ENCODE measurements at places on chromosomes 11 and 22.
A peak's percentile ranks its signal among the peaks of the same experiment; 100 is the strongest.

DNA sequence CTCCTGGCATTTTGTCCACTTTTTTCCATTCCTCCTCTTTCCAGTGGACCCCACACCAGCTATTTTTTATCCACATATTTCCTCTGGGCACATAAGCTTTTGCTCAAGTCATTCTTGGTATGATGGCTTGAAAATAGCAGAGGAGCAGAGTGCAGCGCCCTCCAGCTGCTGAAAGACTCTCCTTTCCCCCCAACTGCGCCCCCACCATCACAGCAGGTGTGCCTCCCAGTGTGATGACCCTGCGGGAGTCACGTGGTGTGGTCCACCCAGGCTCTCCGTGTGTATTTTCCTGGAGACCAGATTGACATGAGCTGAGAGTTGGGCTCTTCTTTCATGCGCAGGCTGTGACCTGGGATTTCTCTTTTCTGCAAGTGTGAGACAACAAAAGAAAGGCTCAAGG lies 1241.6 kb downstream of the TBC1D22A start:
- DNase-seq, result no peak

DNA sequence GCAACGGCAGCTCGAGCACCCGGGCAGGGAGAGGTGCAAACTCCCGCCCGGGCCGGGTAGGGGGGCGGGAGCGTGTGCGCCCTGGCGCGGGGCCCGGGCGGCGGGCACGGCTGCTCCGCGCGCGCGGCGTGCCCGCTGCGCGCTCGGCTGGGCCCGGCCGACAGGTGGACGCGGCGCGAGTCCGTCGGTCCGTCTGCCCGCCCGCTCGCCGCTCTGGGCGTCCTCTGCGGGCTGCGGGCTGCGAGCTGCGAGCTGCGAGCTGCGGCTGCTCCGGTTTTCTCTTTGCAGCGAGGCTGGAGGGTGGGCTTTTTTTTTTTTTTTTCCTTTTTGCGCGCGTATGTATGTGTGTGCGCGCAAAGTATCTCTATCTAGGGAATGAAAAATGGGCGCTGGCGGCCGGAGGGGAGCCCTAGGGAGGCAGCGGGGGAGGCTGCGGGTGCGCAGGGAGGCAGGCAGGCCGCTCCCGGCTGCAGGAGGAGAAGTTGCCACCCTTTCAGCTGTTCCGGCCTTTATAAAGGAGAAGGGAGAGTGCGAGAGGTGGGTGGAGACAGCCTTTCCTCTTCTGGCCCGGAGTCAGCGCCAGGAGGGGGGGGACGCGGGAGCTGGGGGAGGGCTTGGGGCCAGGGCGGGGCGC lies at the start of gene PDGFB:
Gene PDGFB, minus strand, starts transcription at position 487 of the 634 bp plus-strand sequence. CDS start 1,019 bp downstream, outside the sequence.
- no peak for DNase-seq

- DNase-seq, result no peak
Measured at GRCh38 chr11:128339792-128340191, 247.6 kb downstream of the ETS1 start.

- no peak for DNase-seq
Measured at GRCh38 chr22:26114826-26115225, 54.4 kb upstream of the SEZ6L start.

DNA sequence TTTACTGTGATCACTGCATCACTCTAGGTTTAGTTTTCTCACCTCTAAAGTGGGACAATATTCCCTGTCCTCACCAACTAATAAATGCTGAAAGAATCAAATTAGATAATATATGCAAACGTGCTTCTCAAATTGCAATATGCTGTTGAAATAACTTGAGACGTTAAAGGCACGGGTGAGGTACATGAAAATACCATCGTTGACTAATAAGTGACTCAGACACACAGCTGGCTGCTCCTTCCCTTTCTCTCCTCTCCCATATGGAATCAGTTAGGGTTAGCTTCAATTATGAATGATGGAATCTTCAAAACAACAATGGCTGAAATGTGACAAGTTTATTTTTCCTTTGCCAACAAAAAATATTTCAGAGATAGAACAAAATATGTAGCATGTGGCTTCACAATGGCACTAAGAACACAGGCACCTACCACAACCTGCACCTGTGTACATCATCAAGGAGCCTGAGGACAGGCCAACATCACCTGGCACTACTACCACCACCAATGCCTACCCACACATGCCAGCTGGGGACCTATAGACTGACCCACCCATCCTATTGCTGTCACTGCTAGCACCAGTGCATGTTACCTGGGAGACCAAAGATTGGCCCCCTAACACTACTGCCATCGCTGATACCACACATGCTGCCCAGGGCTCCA lies 13.7 kb downstream of the GDPD4 start:
- DNase-seq, result no peak

DNA sequence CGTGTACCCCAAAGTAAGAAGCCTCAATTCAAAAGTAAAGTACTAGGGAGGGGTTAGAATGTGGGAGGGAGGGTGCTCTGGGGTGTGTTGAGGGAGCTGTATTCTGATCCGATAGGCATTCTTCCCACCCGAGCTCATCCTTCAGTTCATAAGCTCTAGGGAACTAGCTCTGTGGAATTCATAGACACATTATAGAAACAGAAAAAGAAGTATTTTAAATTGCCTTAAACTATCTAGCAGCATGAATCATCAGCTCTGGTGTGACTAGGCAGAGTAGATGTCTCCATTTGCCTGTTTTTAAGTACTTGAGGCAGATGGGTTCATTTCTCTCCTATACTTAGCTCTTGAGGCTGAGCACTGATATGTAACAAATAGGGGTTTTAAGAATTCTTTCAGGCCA lies 7.3 kb upstream of the SGSM3 start:
- no peak for DNase-seq

DNA sequence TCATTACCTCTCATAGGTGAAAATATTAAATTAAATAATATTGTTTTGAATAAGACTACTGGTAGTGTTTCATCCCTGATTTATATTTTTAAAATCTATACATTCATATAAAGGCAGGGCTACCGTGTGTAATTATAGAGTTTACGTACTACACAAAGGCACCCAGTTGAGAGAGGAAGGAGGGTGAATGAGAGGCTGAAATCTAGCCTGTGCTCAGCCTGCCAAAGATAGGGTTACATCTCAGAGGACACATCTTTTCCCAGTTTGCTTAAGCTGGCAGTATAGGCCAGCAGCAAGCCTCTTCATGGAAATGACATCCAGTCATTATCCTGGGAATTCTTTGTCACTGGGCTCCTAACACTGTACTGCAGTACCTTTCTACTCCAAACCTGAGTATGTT lies 7.5 kb upstream of the B3GNT6 start:
- DNase-seq, result no peak

GRCh38 chr11:59172345-59173079 lies 580 bp downstream of the DTX4 start:
- DNase-seq, result peak; percentile 6

- DNase-seq, result peak; percentile 56
Measured at GRCh38 chr11:797296-798092, 587 bp downstream of the SLC25A22 start.

DNA sequence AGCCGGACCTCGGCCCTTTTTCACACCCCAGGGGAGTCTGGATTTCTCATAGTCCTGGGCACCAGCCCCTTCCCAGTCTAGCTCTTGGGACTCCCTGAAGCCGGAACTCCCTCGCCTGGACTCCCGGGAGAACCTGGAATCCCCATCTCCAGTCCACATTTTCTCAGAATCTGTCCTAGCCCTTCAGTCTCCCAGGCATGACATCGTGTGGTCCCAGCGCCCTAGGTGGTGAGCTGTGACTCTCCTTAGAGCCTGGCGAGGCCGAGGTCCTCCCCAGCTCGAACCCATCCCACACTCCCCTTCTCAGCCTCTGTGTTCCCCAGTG lies 673 bp upstream of the DUSP18 start:
- no peak for DNase-seq

- DNase-seq, result no peak
Measured at GRCh38 chr11:127037001-127037400, 36.4 kb upstream of the KIRREL3 start.
